ENCODE measurements at places on chromosomes 7 and 10.

DNA sequence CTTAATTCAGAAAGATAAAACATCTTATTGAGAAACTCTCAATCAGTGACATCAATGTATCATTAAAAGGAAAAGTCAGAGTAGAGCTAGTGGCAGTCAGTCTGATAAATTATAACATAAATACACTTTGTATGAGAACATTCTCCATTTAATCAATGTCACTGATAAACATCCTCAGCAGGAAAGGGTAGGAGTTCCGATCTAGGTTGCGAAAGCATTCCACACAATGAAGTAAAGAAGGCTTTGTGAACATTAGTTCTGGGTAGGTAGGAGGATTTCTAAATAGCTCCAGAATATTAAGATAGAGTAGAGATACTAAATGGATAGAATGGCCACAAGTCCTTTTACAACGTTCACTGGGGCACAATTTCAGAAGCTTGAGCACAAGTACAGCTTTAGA lies 179.7 kb upstream of the MALRD1 start:
- DNase-seq = no peak

- no peak for DNase-seq
Observed at GRCh38 chr10:76055963-76056362, 624.5 kb downstream of the LRMDA start.

- DNase-seq = no peak
Observed at GRCh38 chr7:30990673-30991170, 27.0 kb downstream of the GHRHR start.

DNA sequence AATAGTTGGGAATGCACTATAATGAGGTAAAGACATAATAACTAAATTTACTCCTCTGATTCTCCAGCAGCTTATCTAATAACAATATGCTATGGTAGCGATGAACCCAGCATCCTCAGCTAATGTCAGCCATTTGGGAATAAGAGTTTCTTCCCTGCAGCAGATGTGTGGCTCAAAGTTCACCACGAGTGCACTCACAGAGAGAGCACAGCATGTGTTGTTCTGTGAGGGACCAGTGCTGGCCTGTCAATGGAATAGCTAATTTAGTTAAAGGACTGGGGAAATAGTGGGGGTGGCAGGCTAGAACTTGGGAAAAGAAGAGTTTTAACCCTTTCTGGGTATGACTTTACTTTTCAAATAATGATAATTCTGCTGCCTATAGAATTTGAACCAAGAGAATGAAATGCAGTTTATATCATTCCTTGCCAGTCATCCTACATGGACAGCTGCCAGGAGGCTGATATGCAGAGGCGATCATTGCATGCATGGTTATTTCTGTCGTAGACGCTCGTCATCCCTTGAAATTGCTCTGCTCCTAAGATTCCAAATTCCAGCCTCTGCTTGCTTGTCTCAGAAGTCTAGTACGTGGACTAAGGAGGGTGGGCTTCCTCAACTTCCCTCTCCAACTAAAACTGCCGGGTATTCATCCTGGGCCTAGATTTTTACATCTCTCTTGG lies 355.6 kb downstream of the RNLS start:
- no peak for DNase-seq

DNA sequence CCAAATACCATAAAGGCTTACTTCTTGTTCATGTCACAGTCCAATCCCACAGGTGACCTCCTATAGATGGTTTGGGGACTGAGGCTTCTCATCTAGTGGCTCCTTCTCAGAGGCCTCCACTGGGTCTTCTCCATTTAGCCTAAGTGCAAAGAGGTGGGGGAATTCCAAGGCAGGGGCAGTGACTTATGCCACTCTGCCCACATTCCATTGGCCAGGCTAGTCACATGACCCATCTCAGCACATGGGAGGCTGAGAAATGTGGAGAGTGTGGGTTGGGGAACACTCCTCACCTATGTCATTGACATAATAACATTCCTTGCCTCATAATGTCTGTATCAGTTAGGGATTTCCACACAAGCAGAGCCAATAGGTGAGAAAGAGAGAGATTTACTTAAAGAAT lies 104.3 kb upstream of the PLXNA4 start:
- no peak for DNase-seq

GRCh38 chr10:89549510-89549909 lies 14.1 kb upstream of the SLC16A12 start:
- DNase-seq = no peak

DNA sequence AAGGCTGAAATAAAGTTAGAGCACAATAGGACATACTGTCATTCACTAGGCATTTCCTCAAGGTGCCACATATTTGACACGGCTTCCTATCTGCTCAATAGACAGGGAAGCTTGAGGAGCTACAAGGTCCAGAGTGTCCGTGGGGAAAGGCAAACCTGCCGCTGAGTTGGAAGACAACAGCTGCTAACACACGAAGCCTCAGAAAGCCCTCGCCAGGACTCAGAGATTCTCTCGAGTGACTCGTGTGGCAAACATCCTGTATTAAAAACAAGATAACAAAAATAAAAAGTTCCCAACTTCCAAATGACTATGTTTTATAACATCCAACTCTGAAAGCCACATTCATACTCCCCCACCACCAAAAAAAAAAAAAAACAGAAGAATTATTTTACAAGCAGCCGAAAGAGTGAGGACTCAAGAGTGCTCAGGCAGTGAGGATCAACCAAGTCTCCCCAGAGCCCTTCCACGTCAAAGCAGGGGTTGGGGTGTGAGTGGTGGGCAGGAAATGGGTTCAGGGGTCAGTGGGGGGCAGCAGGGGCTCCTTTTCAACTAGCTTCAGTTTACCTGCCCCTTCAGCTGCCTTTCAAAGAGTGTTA lies 67.6 kb downstream of the STK17A start:
- DNase-seq = no peak

- DNase-seq = no peak
Observed at GRCh38 chr7:31058122-31058521, 6.0 kb downstream of the ADCYAP1R1 start.

GRCh38 chr10:110254467-110254866 lies 47.1 kb downstream of the MXI1 start:
- DNase-seq = no peak

GRCh38 chr10:48655411-48656240 lies 29.0 kb upstream of the WDFY4 start:
- DNase-seq = peak; percentile 60

GRCh38 chr7:123649964-123650363 lies 5.7 kb upstream of the LMOD2 start:
- DNase-seq = no peak

DNA sequence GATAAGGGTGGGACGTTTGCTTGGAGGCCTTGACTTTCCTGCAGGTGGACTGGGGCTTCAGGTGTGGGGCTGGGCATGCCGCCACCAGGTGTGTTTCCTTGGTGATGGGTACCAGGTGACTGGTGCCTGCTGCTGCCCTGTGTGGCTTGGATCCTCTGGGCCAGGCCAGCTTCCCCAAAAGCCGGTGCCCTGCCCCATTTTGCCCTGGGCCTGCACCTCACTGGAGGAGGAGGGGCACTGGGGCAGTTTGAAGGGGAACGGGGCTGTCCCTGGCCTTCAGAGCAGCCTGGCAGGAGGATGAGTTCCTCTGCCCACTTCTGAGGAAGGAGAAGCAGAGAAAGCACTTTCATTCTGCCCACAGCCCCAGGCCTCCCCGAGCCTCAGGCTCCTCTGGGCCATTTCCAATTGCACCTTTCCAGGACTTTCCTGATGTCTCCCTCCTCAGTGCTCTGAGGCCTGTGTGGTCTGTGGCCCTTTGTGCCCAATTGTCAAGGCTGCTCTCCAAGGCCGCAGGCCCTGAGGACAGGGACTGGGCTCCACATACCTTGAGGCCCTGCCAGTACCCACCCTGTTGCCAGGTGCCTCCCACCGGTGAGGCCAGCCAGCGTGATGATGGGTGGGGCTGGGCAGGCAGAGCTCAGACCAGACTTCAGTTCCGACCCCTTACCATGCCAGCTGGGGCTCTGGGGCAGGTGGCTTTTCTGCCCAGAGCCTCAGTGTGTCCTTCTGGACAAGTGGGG lies 25.3 kb upstream of the SMARCD3 start:
- DNase-seq = no peak

DNA sequence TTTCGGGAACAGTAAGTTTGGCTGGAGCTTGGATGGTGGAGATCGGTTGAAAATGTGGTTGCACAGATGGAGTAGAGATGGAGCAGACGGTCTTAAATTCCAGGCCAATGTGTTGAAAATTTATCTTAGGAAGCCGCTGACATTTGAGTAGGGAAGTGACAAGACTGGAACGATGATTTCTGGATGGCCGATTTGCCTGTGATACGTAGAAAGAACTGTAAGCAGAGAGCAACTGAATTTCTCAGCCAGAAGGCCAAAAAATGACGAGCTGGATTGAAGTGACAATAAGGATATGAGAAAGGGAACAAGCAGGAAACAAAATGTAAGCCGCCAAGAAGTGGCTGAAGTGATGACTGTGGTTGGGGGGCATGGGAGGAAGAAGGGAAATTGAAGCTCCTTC lies 687 bp upstream of the ARMC3 start:
- no peak for DNase-seq

DNA sequence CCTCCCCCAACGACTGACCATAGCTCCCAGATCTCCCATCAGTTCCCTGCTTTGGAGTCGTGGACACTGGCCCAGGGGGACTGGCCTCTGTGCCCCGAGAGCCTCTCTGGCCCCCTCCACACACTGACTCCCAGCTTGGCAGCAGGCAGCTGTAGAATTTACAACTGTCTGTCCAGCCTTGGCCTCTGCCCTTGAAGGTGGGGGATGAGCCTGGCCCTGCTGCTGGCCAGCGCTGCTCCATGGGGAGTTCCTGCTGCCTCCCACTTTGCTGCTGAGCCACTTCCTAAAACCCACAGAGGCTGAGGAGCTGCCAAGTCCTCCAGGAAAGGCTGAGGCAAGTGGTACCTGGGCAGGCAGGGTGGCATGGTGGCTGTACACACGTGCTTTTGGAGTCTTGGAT lies 147.1 kb downstream of the WDR11 start:
- no peak for DNase-seq

- DNase-seq = no peak
Observed at GRCh38 chr10:104488439-104488832, 134.8 kb downstream of the CFAP58 start.

DNA sequence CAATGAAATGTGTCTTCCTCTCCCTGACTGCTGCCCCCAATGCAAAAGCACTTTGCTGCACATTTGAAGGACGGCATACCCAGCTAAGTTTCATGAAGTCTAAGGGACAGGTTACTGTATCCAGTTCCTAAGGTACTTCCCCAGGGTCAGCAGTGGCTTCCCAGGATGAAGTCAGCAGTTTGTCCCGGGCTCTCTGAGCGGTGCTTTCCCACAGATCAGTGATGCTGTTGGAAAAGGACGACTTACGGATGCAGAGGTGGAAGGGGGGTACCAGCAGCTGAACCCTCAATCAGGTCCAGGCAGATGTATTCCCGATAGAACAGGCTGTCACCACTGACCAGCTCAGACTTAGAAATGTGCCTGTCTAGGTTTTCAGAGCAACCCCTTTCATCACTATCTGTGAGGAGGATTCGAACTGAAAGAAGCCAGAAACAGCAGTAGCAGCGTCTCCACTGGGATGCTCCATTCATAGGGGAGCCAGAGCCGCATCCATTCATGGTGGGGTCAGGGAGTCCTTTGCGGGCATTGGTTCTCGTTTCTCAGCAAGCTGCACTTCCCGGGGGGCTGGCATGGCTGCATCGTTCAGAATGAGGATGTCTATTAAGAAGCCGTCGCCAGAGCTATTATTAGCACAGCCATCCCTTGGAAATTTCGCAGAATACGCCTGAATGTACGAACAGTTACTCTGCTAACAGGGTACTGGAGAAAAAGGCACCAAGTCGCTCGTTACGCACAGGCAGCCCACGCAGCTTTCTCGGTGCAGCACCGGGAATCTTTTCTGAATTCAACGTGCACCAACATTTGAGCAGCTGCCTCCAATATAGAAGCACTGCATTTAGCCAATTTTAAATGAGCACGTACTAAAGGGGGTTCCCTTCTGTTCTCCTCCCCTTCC lies 303.7 kb downstream of the PRPF18 start:
- peak; percentile 69 for DNase-seq

- no peak for DNase-seq
Observed at GRCh38 chr10:119644205-119644814, 6.9 kb upstream of the BAG3 start.

DNA sequence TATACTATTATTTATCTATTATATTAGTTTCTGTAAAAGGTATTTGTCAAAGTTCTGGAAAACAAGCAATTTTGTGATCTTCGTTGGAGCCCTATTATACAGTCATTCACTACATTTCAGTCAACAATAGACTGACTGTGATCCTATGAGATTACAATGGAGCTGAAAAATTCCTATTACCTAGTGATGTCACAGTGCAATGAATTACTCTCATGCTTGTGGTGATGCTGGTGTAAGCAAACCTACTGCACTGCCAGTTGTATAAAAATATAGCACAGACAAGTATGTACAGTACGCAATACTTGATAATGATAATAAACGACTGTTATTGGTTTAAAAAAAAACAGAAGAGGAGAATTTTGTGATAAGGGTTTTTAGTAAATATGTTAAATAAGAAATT lies 21.4 kb downstream of the OR6V1 start:
- no peak for DNase-seq

DNA sequence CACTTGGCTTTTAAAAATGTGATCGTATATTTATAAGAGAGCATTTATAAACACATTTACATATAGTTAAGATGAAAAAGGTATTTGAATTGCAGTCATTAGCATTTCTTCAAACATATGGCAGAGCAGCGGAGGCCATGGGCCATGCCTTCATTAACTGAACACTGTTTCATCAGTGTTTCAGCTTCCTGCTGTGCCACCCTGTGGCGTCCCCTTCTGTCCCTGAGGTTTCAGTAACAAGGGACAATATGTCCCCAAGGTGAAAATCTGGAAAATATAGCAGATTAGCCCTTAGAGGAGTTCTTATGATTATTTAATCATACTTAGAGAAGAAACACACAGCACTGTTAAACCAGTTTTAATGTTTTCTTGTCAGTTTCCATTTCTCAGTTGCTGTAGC lies 577.8 kb downstream of the ETV1 start:
- no peak for DNase-seq

DNA sequence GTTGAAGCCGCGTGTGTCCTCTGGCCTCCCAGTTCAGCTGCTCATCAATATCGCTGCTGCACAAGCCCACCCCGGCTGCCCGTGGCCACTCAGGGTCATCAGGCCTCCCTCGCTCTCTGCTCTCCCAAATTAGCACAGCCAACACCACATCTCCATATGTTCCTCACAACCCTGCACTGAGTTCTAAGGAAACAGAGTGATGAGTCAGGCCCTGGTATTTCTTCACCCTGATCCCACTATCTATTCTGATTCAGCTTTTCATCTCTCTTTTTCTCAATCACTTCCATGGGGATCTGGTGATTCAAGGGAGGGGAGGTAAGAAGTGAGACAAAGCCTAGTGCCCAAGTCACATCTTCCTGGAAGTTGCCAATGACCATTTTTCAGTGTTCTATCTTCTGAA lies 23.8 kb downstream of the CYTH3 start:
- DNase-seq = no peak

GRCh38 chr10:42780456-42780855 lies 2.1 kb upstream of the BMS1 start:
- no peak for DNase-seq

GRCh38 chr10:128868481-128868880 lies 598.6 kb upstream of the MGMT start:
- DNase-seq = no peak

GRCh38 chr10:132058793-132059759 lies 6.7 kb upstream of the JAKMIP3 start:
- no peak for DNase-seq

- no peak for DNase-seq
Observed at GRCh38 chr10:113045147-113046055, 95.4 kb downstream of the TCF7L2 start.

Measured in caudate nucleus (tissue), 63 donors.